Stimulated activated CD4-positive, alpha-beta T cell treated with anti-CD3 and anti-CD28 coated beads, Interleukin-1b, Interleukin-23, amount 100 ng/mL, for 24 hours (primary cell): ENCODE measurements at places on chromosomes 16 and 17.

DNA sequence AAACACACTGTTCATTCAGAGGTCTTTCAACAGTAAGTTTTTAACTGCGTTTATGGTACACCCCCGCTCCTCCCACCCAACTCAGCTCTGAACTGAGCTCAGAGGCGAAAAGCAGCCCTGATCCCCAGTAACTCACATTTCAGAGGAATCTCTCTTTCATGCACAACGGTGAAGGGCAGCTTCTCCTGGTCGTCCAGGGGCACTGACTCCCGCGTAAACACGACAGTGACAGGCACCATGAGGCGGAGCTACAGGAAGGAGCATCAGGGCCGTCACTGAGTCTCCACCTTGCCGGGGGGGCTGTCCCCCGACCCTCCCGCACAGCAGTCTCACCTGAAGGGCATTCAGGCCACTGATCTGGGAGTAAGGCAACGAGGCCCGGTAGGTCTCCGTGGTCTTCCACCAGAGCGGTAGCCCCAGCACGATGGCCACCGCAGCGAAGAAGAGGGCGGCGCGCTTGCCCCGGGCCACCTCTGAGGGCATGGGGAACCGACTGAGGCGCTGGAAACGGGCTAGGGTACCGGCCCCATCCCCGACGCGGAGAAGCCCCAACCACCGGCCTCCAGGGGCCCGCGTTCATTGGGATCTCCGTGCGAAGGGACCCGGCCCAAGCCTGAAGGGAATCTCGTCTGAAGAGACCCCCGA is 486 bp downstream of the PIGS start:
- no peak for DNase-seq

DNA sequence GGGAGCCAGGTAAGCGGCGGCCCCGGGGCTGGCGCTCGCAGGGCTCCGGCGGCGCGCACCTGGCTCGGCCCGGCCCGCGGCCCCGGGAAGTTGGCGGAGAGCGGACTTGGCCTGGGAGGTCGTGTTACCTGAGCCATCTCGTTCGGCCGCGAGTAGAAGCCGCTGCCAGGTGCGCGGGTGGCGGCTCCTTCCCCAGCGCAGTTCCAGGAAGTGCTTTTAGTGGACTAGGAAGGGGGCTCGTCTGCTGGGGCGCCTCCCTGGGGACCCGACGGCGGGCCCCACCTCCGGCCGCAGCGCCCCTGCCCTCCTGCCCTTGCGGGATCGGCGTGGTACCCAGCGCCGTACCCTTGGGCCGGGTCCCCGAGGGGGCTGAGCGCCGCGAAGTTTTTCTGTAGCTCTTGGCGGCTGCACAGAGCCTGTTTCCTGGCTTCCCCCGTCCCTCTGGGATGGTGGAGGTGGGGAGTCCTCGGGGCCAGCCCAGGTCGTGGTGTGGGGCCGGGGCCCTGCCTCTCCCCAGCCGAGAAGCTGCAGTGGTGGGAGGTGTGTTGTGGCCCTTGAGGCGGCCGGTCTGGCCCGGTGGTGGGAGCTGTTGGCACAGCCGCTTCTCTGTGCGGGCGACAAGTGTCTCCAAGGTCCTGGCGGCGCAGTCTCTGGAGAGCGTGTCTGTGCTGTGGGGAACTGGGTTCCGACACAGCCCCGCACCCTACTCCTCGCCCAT is 96.9 kb downstream of the RAB11FIP4 start:
- DNase-seq, result no peak

DNA sequence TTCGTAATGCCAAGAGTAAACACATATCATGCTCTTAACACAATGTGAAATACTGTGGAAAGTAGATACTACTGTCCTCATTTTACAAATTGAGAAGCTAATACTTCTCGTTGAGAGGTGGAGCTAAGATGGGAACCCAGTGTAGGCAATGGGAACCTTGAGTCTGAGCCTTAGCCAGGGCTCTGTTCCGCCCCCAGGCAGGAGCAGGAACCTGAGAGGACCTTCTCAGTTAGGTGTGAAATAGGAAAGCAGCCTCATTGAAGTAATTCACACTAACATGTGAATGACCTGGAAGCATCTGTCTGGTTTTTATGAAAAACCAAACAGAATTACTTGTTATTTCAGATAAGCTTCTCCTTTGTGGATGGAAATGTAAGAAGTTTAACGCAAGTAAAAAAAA is 62.6 kb upstream of the RBFOX1 start:
- DNase-seq, result no peak

- no peak for DNase-seq
Measured at GRCh38 chr16:8887431-8887765, 5.2 kb downstream of the LITAFD start.

DNA sequence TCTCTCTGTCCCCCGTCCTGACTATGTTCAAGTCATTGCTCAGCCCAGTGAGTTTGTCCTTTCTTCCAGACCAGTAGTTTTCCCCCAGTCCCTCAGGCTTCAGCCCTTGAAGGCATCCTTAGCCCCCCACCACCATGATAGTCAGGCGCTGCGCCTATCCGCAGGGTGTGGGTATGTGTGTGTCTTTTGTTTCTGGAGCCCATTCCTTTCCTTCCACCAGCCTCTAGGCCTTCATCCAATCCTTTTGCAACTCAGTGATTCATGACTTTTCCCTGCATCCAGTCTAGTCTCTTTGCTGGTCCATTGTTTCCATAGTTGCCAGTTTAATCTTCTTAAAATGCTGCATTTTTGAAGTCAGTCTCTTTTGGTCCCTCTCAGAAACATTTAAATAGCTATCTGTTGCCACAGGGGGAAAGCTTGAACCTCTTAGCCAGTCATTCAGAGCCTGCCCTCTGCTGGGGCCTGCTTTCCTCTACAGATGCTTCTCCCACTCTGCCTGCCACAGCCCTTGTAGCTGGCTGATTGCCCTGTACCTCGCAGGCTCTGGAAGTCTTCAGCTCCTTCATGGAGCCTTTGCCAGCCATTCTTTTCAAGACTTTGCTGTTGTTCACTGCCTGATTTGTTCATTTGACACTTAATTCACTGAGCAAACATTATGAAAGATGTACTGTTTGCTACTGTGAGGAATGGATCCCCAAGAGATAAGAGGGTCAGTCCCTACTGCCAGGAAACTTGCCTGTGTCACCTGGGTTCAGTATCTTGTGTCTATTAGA is 55.9 kb upstream of the ADCY7 start:
- peak; percentile 40 for DNase-seq

DNA sequence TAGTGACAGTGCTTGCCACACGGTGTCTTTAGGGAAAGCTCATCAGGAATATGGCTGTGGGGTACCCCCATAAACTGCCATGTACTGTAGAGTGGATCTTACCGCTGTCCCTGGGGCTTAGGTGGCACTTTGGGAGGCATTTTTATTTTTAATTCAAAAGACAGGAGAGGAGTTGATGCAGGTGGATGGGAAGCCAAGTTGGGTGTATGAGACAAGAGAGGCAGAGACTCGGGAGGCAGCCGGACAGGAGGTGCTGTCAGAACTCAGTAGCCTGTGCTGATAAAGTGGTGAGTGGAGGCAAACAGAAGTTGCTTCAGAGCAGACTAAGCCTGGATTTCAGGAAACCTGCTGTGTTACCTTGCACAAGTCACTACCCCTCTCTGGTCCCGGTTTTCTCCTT is 185.9 kb downstream of the TMEM132E start:
- no peak for DNase-seq

- no peak for DNase-seq
Measured at GRCh38 chr16:66562409-66562808, 3.8 kb upstream of the CMTM1 start.

GRCh38 chr17:1011760-1012735 is 15.1 kb downstream of the TIMM22 start:
- DNase-seq, result no peak

GRCh38 chr16:63882576-63882975 is 1239.3 kb downstream of the CDH11 start:
- no peak for DNase-seq

DNA sequence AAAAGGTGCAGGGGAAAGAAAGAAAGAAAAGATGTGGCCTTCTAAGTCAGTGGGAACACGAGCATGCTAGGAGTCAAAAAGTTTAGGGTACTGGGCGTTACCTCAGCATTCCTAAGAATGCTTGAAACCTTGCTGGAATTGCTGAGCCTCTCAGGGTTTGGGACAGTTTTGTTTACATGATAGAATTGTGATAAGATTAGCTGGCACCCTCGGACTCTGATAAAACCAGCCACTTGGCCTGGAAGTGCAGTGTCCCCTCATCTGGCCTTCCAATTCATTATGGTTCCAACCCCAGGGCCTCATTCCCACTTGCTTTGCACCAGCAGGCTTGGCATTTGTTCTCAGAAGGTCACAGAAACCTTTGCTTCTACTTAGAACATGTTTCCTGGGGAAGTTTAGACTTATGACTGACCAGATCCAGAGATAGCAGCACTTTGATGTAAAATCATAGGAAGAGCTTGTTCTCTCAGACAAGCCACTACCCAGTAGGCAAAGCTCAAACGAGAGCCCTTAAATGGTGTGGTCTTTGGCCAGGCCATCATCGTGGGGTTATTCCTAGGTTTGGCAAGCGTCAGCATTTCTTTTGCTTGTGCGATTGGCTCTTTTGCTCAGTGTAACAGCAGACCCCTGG is 8.0 kb downstream of the SGF29 start:
- no peak for DNase-seq

DNA sequence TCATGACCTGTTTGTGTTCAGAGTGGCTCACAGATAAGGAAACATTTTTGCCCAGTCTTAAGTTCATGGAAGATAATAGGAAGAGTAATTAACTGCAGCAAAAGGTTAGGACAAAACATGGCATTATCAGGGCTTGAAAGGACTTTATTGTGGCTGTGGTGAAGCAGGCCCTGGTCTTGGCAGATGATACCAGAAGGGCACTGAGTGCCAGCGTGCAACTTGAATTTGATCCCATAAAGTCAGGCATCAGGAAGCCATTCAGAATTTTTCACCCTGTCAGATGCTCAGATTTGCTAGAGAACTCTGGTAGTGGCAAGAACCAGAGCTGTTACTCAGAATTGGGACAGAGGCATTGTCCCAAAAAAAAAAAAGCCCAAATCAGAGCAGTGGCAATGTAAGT is 11.2 kb upstream of the COG7 start:
- DNase-seq, result no peak

DNA sequence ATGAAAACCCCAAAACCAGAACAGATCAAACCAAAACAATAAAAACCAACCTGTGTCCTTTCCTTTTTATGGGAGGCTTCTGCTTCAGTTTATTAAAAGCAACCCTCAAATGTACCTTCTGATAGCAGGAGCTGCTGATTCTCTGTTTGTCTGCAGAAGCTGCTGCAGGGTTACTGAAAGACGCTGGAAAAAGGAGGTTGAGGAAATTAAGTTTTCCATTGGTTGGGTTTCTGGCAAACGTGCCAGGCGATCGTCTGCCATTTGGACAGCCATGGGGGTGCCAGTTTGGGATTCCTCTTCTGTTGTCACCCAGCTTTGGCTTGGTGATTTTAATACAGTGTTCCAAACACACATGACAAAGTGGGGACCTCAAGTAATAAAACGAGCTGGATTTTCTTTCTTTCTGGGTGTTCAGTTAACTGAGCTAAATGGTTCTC is 185.4 kb upstream of the ZFHX3 start:
- no peak for DNase-seq

DNA sequence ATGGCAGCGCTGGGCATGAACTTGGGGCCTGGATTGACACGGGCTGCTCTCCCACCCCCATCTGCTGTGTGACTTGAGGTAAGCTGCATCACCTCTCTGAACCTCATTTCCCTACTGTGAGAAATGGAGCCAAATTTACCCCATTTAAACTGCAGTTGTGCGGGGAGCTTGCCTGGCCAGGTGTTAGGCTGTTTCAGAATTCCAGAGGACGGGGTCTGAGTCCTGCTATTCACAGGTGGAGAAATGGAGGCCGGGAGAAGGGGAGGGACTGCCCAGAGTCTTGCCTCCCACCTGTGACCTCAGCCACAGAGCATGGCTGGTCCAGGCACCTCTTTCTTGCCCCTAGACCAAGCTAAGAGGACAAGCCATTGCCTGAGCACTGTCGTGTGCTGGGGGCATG is 12.8 kb downstream of the KCNJ12 start:
- DNase-seq, result no peak

GRCh38 chr17:67145183-67145805 is 99.7 kb downstream of the HELZ start:
- DNase-seq, result no peak

GRCh38 chr16:81450783-81451491 is 6.3 kb downstream of the CMIP start:
- DNase-seq, result no peak
